Activated CD4-positive, alpha-beta memory T cell treated with anti-CD3 and anti-CD28 coated beads for 36 hours (primary cell): ENCODE measurements at places on chromosomes 13 and 19. TPM values are rescaled to one million over a fixed set of nuclear protein-coding genes. Genes with fewer than 3 reads are reported as not detected.

The CCDC70 gene
- not detected for total RNA-seq

The SHKBP1 gene
- total RNA-seq: 112 TPM

The C5AR1 gene
- total RNA-seq: not detected

The SPIB gene
- 0.80 TPM for total RNA-seq

The SYNGR4 gene
- not detected for total RNA-seq
